ENCODE measurements at places on chromosomes 4 and X.

- no peak for DNase-seq
Observed at GRCh38 chr4:54542540-54543041, 115.2 kb upstream of the KIT start.

GRCh38 chr4:173534434-173534833 lies 4.4 kb upstream of the HAND2 start:
- DNase-seq = no peak

DNA sequence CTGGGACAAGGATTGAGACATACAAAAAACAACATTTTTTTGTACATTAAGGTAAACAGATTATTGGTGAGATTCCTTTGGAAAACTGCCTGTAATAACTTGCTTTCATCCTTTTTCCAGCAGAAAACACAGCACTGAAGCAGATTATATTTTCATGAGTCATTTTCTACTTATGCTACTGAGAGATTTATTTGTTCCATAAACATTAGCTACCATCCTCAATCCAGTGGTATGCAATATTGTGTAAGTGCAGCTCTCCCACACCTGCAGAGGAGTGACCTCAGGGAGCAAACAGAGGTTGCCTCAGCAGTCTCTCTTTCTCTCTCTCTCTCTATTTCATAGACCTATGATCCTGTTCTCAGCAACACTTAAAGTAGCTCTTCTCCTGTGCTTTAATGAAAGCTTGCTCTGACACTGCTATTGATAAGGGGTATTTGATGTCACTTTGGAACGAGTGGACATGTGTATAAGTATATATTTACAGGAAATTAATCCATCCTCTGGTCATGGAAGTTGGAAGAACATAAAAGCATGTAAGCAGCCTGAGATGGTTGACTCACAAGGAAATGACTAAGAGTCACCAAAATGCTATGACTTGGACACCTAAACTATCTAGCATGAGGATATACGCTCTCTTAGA lies 163.7 kb upstream of the SPANXC start:
- DNase-seq = no peak

GRCh38 chr4:48065587-48066052 lies 49.0 kb downstream of the NIPAL1 start:
- no peak for DNase-seq

DNA sequence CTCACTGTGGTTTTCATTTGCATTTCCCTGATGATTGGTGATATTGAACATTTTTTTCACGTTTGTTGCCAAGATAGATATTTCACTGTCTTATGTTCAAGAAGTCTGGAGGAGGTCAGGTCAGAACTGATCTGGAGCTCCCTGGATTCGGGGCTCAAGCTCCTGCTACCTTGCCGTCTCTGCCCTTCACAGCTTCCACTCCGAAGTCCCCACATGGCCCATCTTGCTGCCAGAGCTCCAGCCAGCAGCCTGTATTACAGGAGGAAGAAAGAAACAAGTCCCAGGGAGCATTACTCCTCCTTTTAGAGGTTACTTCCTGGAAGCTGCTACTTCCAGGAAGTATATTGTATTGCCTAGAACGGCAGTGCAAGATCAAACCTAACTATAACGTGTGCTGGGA lies 17.9 kb upstream of the CDKN2AIP start:
- DNase-seq = no peak

DNA sequence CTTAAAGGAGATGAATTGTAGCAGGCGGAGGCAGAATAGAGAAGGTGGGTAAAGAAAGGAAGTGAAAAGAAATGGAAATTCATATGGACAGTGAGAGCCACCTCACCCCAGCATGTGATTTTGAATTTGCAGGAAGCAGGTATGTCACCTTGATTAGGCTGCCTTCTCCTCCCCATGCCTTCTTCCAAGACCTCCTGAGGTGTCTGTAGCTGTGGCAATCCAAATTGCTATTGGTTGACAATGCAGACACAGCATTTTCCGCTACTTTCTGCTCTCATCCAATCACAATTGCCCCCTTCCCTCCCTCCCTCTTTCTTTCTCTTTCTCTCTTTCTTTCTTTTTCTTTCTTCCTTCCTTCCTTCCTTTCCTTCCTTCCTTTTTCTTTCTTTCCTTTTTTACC lies 38.5 kb downstream of the RAB33B start:
- peak; percentile 42 for DNase-seq

- no peak for DNase-seq
Observed at GRCh38 chr4:41299486-41299885, 42.8 kb downstream of the UCHL1 start.

DNA sequence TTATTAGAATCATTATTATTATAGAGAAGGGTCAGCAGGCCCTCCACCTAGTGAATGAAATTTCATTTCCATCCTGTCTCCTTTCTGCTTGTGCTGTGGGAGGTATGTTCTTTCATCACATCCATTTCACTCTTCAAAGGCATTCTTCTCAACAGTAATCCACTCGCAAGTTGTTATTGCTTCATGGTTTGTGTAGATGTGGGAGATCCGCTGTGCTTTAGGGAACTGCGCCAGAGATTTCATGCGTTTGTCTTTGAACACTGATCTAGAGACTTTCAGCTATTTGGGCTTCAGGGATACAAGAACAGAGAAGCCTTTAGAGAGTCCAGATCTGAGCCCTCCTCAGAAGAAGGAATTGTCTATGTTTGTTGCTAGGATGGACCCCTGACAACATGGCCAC lies 53.5 kb upstream of the PUDP start:
- DNase-seq = no peak

- DNase-seq = no peak
Observed at GRCh38 chrX:148380650-148381561, 119.5 kb upstream of the AFF2 start.

- DNase-seq = no peak
Observed at GRCh38 chrX:2263203-2263602, 237.6 kb downstream of the DHRSX start.

- DNase-seq = no peak
Observed at GRCh38 chr4:65399084-65399483, 271.2 kb downstream of the EPHA5 start.

DNA sequence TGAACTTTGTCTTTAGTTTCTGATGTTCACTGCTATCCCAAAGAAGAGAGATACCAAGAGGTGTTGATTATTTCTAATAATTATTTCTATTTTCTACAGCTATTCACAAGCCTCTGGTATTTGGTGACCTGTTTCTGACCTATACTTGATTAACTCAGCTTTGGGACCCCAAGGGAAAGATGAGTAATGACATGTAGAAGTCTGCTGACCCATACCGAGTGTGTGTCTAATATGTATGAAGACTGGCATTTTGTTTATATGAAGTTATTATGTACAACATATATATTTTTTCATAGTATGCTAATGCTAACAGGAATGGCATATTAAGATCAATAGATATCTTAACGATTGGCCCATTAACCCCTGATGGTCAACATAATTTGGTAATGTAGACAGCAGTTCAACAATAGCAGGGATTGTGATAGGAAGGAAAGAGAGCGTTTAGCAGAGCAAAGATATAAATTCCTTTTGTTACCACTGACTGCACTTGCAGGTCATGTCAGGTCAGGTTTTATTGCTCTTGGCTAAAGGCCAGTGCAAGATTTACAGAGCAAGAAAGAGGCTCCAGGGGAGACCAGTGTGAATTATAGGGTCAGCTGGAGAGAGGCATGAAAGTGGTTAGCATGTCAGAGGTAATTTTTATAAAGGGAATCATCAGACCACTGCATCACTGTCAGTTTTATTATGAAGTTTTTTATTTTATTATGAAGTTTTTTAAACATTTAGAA lies 94.7 kb upstream of the DIPK2B start:
- DNase-seq = no peak

- no peak for DNase-seq
Observed at GRCh38 chr4:18917689-18918088, 896.1 kb upstream of the LCORL start.

- DNase-seq = no peak
Observed at GRCh38 chr4:118927974-118928373, 39.3 kb downstream of the SYNPO2 start.

DNA sequence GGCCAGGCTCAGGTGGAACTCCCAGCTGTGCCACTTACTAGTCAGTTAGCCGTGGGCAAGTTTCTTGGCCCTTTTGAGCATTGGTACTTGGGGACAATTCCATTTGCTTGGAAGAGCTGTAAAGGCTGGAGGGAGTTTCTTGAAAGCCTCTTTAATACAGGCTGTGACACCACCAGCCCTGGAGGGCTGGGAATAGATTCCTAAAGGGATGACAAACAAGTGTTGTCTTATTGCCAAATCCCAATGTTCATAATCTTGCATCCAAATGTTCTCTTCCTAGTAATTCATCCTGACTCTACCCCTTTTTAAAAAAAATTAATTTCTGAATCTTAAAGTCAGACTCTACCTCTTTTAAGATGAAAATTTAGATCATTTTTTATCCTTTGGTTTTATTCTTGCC lies 14.6 kb upstream of the MED28 start:
- DNase-seq = no peak

DNA sequence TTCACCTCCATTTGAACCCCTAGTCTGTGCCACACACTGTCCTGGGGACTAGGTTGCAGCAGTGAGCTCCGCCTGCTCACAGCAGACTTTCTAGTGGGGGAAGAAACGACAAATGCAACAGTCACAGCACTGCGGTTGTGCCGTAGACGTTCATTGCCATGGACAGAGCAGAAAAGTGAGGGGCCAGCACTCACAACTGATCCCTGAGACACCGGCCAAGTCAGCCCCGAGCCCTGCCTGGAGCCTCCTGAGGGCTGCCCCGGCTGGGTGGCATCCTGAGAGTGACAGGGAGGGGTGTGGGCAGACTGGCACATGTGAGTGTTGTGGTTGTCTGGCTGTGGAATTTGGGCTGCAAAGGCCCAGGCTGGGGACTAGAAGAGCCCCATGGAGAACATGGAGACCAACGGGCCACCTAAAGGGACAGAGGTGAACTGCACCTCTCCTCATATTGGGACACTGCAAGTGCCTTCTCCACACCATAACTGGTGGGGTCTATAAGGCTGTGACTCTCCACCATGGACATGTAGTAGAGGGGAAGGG lies 4.6 kb downstream of the DUSP9 start:
- no peak for DNase-seq

DNA sequence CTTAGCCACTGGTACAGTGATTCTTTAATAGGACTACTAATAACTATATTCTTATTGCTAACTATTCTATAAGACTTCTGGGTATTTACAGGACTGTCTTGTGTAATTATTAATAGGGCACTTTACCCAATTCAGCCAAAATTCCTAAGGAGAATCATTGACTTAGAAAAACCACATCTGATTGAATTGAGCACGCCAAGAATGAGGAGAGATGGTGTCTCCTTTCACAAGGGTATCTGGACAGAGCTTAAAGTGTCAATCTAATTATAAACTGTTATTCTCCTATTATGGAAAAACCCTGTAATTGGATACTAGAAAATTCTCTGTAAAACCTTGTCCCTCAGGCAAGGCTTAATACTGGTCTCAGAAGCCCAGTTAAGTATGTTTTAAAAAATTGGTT lies 111.1 kb upstream of the TLL1 start:
- DNase-seq = no peak

DNA sequence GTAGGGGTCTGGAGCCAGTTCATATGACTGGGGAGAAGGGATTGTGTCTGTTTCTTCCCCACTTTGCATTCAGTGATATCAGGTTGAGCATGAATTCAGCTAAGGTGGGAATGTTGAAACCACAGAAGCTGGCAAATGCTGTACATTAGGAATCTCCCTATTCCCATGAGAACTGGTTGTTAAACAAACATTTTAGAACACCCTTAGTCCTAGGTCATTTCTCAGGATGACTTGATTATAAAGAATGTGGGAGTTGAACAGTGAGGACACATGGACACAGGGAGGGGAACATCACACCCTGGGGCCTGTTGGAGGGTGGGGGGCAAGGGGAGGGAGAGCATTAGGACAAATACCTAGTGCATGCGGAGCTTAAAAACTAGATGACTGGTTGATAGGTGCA lies 62.6 kb upstream of the LIMCH1 start:
- no peak for DNase-seq

- DNase-seq = no peak
Observed at GRCh38 chrX:123339221-123339905, 155.3 kb downstream of the GRIA3 start.

GRCh38 chrX:21383546-21383945 lies 9.3 kb downstream of the CNKSR2 start:
- no peak for DNase-seq

DNA sequence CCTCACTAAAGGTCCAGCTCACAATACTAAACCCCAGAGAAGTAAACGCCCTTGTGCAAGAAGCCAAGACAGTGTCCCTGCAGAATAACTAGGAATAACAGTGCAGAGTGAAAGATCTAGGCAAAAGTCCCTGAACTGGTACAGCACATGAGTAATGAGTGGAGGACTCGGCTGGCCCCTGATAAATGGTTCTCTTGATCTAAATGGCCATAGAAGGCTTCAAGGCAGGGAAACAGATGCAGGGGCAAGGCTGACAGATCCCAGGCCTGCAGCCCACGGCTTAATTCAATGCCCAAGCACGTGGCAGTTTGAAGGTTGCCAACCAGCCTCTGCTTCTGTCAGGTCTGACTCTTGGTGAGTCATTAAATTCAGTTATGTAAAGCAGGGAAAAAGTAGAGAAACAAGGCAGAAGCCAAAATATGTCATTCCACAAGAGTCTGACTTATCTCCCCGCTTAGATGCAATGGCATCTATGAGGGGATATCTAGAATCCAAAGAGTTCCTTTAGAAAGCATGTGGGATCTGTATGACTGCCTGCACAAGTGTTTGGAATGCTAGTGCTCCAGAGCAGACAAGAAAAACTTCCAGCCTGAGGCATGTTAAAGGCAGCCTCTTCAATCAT lies 121.3 kb downstream of the PRDM5 start:
- no peak for DNase-seq

DNA sequence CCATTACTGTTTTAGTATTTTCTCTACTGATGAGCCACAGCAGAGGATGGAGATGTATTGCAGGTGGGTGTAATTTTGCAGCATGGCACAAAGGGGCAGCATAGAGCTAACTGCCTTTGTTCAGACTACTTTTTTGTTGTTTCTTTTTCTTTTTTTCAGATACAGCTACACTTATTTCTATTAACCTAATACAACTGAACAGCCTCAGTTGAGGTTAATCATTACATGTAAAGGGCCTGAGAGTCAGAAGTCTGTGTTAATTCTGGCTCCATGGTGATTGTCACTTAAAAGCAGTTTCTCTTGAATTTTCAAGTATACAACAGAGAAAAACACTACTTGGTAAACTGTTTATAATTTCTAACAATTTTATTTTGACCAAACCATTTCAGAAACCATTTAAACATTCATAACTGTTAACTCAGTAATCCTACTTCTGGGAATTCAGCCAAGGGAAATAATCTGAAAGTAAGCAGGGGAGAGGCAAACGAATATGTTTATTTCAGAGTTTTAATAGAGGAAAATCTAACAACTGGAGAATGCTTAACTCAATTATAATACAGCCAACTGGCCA lies 13.9 kb upstream of the PPEF2 start:
- DNase-seq = peak; percentile 61

DNA sequence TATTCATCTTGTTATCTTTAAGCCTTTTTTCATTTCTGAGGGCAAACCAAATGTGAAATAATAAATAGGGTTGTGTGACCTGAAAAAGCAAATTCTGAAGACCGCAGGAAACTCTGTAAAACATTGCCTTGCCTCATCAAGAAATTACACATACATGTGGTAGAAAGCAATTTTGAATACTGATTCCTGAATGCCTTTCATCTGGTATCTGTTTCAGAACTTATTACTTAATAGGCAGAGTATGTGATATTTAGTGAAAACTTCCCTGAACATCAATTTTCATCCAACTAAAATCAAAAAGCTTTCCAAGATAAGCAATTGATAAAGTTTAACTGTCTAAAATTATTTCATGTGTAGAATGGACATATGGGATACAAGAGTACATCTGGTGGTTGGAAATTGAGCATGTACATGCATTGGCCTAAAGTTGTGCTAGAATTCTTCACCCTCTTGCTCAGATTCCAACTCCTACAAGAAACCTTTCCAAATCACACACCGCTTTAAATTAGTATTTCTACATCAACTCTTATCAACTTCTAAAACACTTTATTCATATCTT lies 606.0 kb upstream of the LCORL start:
- no peak for DNase-seq
